ENCODE measurements at places on chromosomes 13 and 19.
A peak's percentile ranks its signal among the peaks of the same experiment; 100 is the strongest.

- DNase-seq: no peak
Measured at GRCh38 chr13:101492251-101492910, 39.9 kb downstream of the ITGBL1 start.

GRCh38 chr19:5122121-5122400, 153.1 kb downstream of the KDM4B start:
- no peak for DNase-seq

GRCh38 chr19:39380521-39381502, 10.1 kb downstream of the PAF1 start:
- no peak for DNase-seq

GRCh38 chr13:31014456-31014855, 82.0 kb downstream of the TEX26 start:
- no peak for DNase-seq

GRCh38 chr19:52335768-52336116, 301 bp upstream of the ZNF610 start:
- no peak for DNase-seq

- no peak for DNase-seq
Measured at GRCh38 chr13:97629601-97630272, 195.8 kb downstream of the RAP2A start.

GRCh38 chr13:80086304-80086721, 254.6 kb downstream of the SPRY2 start:
- no peak for DNase-seq

- peak; percentile 73 for DNase-seq
Measured at GRCh38 chr19:50896591-50897190, 14.5 kb downstream of the KLK4 start.

GRCh38 chr13:81382246-81382645, 1041.3 kb upstream of the SPRY2 start:
- DNase-seq: no peak

GRCh38 chr19:16814526-16815100, 14.6 kb upstream of the SIN3B start:
- no peak for DNase-seq

- DNase-seq: no peak
Measured at GRCh38 chr19:38974624-38975213, 823 bp downstream of the FBXO17 start.

- DNase-seq: no peak
Measured at GRCh38 chr13:98997738-98998641, 20.1 kb upstream of the DOCK9 start.

DNA sequence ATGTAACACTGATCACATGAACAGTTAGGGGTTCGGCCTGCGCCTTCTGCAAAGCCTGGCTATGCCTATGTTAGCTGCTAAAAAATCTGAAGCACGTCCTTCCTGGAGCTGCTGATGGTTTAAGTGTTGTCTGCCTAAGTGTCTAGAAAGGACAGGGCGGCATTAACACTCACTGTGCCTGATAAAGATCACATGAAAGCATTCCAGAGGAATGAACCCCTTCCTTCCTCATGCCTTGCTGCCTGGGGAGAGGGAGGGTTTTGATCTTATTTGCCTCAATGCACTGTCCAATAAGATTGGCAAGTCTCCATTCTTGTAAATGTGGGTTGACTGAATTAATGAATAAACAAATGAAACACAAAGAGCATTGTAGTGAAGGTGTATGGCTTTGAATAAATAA, 5.2 kb downstream of the DOCK9 start:
- no peak for DNase-seq

DNA sequence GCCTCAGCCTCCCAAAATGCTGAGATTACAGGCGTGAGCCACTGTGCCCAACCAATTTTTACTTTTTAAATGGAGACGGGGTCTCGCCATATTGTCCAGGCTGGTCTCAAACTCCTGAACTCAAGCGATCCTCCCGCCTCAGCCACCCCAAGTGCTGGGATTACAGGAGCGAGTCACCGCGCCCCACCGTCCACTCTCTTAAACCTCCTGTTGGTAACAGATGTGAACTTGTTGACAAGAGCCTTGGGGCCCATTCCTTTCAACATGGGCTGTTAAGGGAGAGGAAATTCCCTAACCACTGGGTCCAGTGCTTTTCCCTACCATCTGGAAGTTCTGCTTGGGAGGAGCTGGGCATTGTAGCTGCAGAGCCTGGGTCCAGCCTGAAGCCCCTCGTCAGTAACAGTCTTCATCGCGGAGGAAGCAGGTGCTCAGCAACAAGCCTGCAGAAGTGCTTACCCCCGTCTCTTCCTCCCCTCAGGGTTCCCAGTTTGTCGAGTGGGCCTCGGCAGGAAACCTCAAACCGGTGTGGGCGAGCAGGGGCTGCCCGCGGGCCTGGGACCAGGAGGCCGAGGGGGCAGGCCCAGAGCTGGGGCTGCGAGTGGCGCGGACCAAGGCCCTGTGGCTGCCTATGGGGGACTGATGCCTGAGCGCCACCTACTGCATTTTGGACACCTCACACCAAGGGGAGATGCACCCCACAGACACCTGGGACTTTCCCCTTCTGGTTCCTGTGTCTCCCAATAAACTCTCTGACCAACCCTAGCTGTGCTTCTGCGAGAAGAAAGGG, 4.0 kb upstream of the FLT3LG start:
- DNase-seq: peak; percentile 97

- DNase-seq: no peak
Measured at GRCh38 chr13:25171517-25172302, at the start of gene AMER2. AMER2 (minus strand) TSS chr13:25172288; CDS start chr13:25171619, 669 bp downstream.

DNA sequence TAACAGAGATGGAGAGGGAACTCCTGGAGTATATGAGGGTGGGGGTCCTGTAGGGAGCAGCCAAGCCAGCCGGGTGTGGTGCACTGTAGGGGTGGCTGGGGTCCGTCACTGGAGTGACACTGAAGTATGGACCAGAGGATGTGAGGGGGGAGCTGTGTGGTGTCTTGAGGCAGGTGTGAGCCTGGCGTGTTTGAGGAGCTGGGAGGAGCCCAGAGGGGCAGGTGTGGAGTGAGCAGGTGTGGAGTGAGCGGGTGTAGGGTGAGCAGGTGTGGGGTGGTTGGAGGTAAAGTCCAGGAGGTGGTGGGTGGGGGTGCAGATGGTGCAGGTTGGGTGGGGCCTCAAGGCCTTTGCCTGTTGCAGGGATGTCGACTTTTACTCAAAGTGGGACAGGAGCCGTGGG, 5.9 kb downstream of the B3GNT8 start:
- DNase-seq: no peak

GRCh38 chr19:3591876-3592613, 6.8 kb downstream of the GIPC3 start:
- no peak for DNase-seq

DNA sequence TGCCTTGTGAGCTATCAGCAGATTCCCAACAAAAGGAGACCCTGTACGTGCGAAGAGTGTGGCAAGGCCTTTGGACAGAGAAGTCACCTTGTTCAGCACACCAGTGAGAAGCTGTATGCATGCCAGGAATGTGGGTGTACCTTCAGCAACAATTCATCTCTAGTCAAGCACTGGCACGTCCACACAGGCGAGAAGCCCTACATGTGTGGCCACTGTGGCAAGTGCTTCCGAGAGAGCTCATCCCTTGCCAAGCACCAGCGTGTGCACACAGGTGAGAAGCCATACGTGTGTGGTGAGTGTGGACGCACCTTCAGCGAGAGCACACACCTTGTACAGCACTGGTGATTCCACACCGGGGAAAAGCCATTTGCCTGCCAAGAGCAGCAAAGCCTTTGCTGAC, 7.6 kb upstream of the ZSCAN22 start:
- DNase-seq: no peak

DNA sequence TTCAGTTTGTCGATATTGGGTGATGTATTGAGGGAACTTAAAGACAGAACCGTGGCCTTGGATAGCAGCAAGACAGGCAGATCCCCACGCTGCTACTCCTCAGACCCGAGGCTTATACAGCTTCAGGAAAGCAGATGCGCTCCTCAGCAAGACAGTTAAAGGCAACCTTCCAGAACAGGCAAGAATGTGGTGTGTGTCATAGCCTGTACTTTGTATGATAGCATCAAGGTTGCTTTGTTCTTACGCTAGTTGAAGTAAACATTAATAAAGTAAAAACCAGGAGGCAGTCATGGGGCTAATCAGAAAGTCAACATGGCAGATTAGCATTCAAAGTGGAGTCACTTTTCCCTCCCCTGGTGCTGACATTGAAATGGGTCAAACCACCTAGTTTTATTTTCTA, 473.2 kb downstream of the DCT start:
- DNase-seq: no peak

DNA sequence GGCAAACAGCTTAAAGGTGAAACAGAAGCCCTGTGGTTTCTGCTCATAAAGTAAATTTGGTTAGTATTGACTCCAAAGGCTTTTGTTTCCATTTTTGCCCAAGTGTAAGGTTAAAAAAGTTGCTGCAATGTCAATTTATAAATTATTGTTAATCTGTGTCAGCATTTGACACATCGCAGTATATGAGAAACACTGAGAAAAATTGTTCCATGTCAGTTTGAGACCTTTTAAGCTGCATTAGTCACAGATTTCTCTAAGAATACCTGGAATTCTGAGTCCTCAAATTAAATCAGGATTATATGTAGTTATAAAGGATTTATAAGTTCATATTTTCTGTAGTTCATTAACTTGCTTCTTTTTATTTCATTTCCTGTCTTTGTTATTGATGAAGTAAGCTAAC, 78.8 kb downstream of the FGF14 start:
- no peak for DNase-seq

GRCh38 chr19:40718774-40719391, 2.0 kb downstream of the ITPKC start:
- DNase-seq: no peak

DNA sequence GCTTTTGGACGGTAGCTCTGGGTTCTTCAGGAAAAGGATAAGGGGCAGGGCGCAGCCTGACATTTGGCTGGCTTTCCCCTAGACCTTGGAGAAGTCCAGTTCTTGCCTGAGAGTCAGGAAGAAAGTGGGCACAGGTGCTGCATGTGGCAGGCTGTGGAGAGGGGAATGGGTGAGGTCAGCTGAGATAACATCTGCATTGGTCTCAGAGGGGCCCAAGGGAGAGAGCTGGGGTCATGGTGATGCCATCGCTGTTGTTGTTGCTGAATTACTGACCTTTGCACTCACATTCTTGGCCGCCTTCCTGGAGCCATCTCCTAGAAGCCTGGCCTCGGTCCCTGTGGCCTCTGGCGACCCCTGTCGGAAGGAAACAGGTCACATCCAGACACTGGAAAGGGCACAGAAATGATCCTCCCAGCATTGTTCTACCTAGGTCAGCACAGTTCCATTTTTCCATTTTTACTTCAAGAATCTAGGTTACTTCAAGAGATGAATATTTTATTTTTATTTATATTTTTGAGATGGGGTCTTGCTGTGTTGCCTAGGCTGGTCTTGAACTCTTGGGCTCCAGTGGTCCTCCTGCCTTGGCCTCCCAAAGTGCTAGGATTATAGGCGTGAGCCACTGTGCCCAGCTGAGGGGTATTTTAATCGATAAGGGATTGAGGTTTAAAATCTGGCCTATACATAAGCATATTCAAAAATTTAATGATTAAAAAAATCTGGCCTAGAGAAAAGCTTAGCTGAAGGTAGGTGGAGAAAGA, 6.5 kb upstream of the LIPE start:
- DNase-seq: peak; percentile 59

DNA sequence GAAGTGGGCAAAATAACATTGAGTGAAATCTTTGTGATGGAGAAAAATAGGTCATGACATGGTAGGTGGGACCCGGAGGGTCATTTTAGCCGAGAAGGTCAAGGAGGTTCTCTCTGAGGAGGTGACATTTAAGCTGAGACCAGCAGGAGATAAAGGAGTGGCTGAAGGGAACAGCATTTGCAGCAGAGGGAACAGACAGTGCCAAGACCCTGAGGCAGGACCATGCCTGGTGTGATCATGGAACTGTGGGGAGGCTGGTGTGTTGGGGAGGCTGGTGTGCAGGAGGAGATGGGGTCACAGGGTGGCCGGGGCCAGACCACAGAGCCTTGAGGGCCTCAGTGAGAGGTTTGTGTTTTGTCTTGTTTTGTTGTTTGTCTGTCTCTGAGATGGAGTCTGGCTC, 59.4 kb upstream of the KLF2 start:
- no peak for DNase-seq

DNA sequence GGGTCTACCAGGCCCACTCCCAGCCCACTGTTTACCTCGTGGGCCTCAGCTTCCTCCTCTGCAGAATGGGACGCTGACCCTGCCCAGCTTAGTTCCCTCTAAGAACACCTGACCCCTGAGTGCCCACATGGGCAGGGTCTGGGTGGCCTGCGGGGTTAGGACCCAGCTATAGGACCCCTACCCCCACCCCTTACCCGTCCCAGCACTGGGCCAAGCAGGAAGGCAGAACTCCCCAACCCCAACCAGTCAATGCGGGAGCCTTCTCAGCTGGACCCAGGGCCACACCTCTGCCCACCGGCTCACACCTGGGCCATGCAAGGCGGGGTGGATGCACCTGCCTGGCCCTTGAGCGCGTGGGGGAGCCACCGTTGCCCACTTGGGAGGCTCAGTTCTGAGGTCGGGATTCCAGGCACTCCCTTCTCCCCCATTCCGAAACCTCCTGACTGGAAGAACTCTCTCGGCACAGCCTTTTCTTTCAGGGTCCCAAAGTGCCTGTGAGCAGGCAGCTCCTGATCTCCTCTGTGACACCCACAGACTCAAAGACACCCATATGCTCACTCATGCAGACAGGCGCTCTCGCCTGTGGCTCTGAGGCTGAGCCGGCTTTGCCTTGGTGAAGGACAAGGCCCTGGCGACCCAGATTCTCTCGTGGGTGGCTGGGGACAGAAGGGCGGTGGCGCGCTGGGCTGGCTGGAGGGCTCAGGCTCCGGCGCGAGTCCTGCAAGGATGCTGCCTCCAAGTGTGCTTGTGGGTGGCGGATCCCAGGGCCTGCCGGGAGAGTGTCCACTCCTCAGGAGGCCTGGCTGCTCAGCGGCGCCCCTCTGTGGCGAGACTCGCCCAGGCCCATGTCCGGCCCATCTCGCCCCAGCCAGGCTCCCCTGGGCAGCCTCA, 27.9 kb upstream of the PARP4 start:
- no peak for DNase-seq

DNA sequence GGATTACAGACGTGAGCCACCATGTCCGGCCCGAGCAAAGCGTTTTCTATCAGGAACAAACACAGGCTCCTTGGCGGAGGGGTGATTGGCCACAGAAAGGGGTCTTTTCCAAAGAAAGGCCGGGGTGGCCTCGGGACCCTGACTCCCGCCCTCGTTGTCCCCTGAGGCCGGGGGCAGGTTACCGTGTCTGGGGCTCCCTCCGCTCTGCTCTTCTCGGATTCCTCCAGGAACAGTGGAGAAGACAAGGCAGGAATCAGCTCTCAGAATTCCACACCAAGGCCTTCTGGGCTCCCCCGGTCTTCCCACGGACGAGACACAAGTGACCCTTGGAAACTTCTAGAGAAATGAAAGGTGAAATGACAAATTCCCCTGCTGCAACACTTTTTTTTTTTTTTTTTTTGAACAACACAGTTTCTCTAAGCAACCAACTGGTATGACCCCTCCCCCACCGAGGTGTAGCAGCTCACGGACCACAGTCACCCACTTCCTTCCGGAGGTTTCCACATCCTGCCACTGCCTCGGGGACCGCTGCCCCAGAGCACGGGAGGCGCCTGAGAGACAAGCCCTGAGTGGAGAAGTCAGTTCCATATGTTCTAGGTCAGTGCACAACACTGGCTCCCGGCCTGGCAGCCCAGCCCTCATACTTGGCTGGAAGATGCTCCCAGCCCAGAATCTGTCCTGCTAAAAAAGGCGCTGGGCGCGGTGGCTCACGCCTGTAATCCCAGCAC, 11.0 kb downstream of the MOB3A start:
- peak; percentile 93 for DNase-seq
